ENCODE measurements at places on chromosomes 4 and X.

- DNase-seq = no peak
Observed at GRCh38 chr4:70940134-70940533, 38.0 kb downstream of the MOB1B start.

- no peak for DNase-seq
Observed at GRCh38 chr4:91454111-91454510, 849.7 kb upstream of the GRID2 start.

GRCh38 chrX:149837639-149838038 is 43.3 kb upstream of the MAGEA8 start:
- no peak for DNase-seq

GRCh38 chrX:49233176-49233575 is at the start of gene CACNA1F:
Gene CACNA1F (minus strand): TSS chrX:49233340. CDS start chrX:49233309, 31 bp downstream.
- DNase-seq = no peak

- DNase-seq = peak; percentile 56
Observed at GRCh38 chr4:185128272-185129119, 14.6 kb upstream of the SLC25A4 start.

DNA sequence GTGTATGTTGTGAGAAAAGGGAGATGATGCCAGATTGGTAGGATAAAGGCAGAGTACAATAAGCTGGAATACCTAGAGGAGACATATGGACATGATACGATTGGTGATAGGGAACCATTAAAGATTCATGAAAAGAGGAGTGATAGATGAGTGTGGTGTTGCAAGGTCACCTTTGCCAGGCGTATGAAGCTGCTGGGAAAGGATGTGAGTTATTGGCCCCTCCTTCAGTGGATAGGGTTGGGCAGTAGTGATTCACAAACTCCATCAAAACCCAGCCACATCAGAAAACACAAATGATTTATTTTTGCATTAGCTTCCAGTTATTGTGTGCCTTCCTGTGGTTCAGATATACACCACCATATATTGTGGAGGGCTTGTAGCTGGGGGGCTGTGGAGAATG is 34.3 kb downstream of the TMEM164 start:
- no peak for DNase-seq

GRCh38 chr4:123495530-123495929 is 98.9 kb downstream of the SPRY1 start:
- DNase-seq = no peak

GRCh38 chr4:89496851-89497250 is 189.3 kb upstream of the GPRIN3 start:
- DNase-seq = no peak

DNA sequence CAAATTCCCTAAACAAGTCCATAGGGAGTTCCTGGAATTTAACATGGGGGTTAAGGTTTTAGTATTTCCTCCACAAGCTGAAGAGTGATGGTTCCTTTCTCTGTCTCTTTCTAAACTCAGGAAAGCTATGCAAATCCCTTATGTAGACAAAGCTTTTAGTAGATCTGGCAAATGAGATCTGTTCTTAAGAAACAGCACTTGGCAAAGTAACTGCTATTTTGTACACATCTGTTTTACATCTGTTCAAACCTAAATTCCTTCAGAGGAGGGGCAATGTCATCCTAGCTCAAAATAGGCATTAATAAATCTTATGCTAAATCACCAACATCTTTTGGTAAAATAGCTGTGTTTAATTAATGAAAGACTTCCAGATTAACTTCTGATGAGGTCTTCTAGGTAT is 137.8 kb upstream of the TBC1D9 start:
- DNase-seq = no peak

- DNase-seq = no peak
Observed at GRCh38 chr4:81143183-81143582, 71.8 kb downstream of the PRKG2 start.

DNA sequence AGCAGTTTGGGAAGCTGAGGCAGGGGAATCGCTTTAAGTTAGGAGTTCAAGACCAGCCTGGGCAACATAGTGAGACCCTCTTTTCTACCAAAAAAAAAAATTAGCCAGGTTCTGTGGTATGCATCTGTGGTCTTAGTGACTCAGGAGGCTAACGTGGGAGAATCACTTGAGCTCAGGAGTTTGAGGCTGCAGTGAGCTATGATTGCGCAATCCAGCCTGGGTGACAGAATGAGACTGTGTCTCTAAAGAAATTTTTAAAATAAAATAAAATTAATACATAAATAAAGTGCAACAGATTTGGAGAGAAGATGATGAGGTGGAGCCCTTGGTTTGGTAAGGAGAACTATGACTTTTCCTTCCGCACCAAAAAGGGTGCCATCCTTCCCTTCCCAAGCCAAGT is 436.9 kb downstream of the NLGN4X start:
- DNase-seq = no peak

DNA sequence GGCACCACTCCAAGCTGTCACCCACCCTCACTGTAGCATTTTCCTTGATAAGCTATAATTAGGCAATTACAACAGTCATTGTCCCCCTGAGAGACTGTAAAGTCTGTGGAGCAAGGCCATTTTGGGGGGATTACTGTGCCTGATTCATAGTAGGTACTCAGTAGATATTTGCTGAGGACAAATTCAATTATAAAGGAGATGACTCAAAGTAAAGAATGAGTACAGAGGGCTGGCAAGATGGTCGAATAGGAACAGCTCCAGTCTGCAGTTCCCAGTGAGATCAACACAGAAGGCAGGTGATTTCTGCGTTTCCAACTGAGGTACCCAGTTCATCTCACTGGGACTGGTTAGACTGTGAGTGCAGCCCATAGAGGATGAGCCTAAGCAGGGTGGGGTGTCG is 42.0 kb downstream of the MAOB start:
- DNase-seq = no peak

DNA sequence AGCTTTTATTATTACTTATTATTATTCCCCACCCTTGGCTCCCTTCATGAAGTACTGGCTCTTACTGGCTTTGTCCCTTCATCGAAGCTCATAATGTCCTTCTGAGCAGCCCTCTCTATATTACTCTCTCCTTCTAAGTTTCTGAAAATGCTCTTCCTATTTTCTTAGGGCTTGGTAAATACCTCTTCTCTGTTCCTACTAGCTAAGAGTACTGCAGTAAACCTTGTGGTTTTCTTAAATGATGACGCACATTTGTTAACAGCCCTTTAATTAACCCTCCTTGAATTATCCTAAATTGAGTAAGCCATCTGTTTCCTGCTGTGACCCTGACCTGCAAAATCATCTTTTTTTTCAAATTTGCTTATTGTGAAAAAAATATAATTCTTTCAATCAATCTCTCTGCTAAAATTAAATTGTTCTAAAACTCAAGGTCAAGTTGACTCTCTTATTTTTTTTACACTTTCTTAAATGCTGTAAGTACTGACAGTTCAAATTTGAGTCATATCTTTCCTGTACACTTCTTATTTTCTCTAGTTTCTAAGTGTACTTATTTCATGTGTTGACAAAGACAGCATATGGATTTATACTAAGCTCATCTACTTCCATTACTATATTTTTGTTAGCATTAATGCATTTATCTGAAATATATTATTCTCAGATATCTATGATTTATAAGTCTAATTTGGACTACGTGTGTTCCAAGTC is 148.9 kb downstream of the ADAM29 start:
- DNase-seq = no peak

GRCh38 chr4:85175190-85175589 is 208.7 kb upstream of the WDFY3 start:
- DNase-seq = no peak

- DNase-seq = no peak
Observed at GRCh38 chrX:1416965-1417760, 25.2 kb upstream of the SLC25A6 start.

GRCh38 chr4:55876387-55876786 is 22.9 kb downstream of the EXOC1 start:
- DNase-seq = no peak

GRCh38 chrX:48578661-48579128 is 4.4 kb downstream of the RBM3 start:
- no peak for DNase-seq

DNA sequence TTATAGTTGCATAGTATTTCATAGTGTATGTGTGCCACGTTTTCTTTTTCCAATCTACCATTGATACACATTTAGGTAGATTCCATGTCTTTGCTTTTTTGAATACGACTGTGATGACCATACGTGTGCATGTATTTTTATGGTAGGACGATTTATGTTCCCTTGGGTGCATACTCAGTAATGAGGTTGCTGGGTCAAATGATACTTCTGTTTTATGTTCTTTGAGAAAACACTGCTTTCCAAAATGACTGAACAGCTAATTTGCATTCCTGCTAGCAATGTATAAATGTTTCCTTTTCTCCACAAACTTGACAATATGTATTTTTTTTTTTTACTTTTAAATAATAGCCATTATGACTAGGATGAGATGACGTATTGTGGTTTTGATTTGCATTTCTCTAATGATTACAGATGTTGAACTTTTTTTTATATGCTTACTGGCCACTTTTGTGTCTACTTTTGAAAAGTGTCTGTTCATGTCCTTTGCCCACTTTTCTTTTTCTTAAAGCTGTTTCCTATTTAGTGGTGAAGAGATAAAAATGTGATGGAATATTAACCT is 969.5 kb upstream of the NDST4 start:
- DNase-seq = no peak

GRCh38 chr4:85548116-85548515 is 73.2 kb downstream of the ARHGAP24 start:
- DNase-seq = no peak

DNA sequence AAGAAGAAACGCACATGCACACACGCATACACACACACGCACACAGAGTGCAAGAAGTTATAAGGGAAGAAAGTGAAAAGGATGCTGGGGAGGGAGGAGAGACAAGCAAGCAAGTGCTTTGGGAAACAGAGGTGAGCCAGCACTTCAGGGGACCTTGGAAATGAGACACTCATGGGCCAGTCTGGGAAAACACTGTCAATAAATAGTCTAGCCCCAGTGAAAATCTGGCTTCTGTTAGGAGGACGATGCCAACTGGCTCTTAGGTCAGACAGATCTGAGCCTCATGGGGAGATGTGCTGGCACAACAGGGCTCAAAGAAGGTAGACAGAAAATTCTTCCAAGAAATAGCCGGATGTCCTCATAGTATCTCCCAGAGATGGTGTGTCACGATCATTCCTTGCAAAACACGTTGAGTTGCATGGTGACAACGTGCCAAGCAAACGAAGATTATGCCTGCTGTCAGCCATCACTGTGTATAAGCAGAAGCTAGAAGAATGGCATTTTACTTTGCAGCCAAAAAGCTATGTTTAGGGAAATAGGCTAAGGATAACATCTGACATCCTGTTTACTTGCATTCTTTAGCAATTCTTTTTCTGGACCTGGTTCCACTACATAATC is 557 bp upstream of the ARHGEF6 start:
- no peak for DNase-seq

- DNase-seq = no peak
Observed at GRCh38 chrX:39955625-39956024, 142.1 kb downstream of the BCOR start.
